CD4-positive, alpha-beta T cell treated with Interleukin-1 beta for 1 hour (primary cell): ENCODE measurements at places on chromosomes 1 and 21.

- no peak for DNase-seq
These were observed at the start of gene MAB21L3 for GRCh38 chr1:116110567-116111523. TSS of gene MAB21L3 (plus strand) at chr1:116111399. CDS start at chr1:116112616, 1,217 bp downstream.

GRCh38 chr1:95287081-95287480 is 53.1 kb downstream of the RWDD3 start:
- DNase-seq: no peak

DNA sequence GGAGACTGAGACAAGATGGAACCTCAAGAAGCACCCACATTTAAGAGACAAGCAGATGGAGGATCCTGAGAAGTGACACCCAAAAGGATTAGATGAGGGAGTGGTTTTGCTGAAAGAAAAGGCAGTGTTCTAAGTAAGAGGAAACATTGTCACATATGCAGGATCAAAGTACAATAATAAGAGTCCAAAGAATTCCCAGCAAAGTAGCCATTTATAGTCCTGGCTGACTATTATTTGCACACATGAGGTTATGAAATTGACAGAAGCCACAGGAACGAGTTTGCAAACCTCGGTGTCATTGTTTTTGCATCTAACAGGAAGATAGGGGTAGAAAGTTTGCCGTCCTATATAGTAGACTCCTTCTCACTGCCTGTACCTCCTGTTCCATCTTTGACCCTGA is 41.3 kb downstream of the CHRM3 start:
- no peak for DNase-seq

- DNase-seq: no peak
These were observed 49.5 kb upstream of the VANGL1 start for GRCh38 chr1:115592264-115592663.

DNA sequence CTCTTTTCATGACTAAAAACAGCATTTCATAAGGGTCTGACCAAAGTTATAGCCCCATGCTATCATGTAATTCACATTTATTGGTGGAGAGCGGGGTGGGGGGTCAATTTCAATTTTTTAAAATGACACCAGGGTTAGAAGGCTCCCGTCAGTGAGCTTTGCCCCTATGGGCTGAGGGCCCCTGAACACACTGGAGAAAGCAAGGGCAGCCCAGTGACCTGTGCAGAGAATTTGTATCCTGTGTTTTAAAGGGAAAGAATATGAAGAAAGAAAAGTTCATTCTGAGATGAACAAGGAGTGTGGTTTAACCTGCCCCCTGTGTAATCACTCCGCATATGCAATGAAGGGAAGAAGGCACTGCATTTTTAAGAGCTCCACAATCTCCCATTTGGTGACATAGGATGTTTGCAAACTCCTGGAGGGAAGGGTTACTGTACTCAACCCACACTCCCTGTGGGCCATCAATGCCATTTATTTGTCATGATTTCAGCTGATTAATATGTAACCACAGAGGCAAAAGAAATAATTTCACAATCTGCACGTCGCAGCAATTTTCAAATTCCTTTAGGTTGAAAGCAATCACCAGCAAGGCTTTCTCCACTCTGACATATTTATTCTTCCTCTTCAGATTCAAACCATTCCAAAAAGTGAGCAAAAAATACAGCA is 95.6 kb downstream of the ZNF281 start:
- no peak for DNase-seq

- no peak for DNase-seq
These were observed 26.3 kb downstream of the RAB7B start for GRCh38 chr1:205976708-205977401.

DNA sequence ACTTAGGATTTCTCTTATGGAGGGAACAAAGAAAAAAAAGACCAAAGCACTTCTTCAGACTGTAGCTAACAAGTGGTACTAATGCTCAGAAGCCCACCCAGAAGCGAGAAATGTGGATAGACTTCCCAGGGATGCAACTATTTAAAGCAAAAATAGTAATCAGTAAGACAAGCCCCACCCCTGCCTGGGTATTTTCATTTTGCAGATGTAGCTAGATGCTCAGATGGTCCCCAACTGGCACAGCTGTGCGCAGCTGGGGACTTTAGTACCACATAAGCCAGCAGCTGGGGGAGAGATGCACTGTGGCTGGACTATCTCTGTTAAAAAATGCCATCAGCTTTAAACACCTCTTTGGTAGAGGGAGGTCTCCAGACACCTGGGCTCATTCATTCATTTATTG is 77.8 kb upstream of the SPAG17 start:
- DNase-seq: no peak

- no peak for DNase-seq
These were observed 123.4 kb downstream of the AK5 start for GRCh38 chr1:77405186-77405585.

DNA sequence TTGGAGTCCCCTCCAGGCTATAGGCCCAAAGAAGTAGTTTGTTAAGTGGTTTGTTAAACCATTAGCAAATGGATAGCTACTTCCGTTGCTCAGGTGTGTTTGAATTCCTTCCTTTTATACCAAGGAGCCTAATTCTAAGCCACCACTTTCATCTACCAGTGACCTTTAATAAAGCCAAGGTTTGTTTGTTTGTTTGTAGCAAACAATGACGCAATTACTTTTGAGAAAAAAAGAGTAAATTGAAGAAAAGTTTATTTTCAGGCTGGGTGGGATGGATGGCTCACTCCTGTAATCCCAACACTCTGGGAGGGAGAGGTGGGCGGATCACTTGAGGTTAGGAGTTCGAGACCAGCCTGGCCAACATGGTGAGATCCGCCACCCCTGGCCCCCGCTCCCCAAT is 30.8 kb upstream of the RD3 start:
- no peak for DNase-seq

GRCh38 chr1:237672748-237673147 is 218.0 kb downstream of the ZP4 start:
- no peak for DNase-seq
